ENCODE measurements at places on chromosomes 7 and 10. TPM values are rescaled to one million over a fixed set of nuclear protein-coding genes. Genes with fewer than 3 reads are reported as not detected.

GRCh38 chr7:46942574-46942973, 639.3 kb downstream of the TNS3 start:
- no peak for DNase-seq

Gene MALRD1
- total RNA-seq = not detected

Gene HTR5A
- not detected for total RNA-seq

- DNase-seq = no peak
These were observed 36.0 kb downstream of the SFMBT2 start for GRCh38 chr10:7374795-7375194.

Gene MMP21
- not detected for total RNA-seq

Gene TYW1B
- total RNA-seq = 0.93 TPM
